ENCODE measurements at places on chromosomes 1 and 21.
A peak's percentile ranks its signal among the peaks of the same experiment; 100 is the strongest.

- peak; percentile 26 for DNase-seq
Measured at GRCh38 chr21:36916718-36917117, 49.8 kb downstream of the HLCS start.

DNA sequence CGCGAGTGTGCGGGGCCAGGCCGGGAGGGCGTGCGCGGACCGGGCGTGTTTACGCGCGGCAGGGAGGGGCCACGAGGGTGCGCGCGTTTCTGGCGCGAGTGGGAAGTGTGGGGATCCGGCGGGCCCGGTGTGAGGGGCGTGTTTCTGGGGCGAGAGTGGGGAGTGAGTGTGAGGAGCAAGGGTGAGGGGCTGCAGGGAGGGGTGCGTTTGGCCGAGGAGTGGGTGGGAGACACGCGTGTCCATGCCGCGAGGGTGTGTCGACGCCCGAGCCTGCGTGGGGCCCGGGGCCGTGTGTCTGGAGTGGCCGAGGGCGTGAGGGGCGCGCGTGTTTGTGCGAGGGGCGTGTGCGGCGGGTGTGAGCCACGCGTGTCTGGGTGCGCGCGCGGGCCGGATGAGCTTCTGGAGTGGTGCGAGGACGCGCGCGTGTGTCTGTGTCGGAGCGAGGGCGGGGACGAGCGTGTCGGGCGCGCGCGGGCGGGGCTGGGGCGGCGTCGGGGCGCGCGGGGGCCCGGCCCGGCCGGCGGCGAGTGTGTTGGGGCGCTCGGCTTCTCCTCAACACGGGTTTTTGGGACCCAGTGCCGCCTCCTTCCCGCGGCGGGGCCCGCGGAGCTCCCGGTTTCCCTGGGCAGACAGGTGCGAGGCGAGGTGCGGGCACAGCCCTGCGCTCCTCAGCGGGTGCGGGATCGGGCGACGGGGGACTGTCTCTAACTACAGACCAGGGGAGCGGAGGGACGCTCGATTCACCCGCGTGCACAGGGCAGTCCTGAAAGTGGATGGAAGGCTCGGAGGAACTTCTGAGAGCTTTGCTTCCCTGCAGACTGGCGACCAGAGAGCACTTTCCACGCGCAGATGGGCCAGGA is 65.8 kb upstream of the VAMP3 start:
- no peak for DNase-seq

- no peak for DNase-seq
Measured at GRCh38 chr1:20819818-20820217, 32.7 kb upstream of the HP1BP3 start.

DNA sequence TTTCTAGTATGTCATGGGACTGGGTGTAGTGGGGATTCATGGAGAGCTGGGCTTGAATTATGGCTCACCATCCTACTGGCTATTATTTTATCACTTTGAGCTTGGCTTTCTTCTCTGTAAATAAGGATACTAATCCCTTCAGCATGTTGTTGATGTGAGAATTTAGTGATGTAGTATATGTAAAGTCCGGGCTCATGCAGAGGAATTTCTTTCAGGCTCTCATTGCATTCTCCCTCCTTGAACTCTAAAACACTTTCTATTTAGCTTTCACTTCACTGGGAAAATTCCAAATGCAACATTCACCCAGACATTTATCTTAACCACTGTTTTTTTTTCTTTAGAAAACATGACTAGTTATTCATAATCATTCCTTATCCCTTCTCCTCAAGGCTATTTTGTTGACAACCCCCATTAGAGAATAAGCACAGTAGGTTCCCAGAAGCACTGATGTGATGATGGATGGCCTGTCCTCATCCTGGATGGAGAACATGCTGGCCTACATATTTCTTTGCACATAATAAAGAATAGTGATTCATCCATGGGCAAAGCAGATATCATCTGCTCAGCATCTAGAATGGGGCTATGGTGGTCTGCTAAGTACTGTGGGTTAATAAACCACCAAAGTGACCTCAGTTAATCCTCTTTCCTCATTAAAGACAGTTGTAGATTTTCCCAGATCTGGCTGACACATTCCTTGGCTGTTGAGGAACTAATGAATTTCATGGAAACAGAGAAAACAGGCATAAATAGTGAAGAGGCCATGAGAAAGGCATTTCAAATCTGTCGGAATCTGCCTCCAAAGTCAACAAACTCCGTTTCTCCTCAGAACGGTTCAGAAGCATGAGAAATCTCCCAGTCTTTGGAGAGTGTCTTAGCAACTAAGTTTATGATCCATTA is 68.0 kb upstream of the CYP2J2 start:
- DNase-seq: no peak

GRCh38 chr21:30813174-30813573 is at the start of gene KRTAP8-1:
Gene KRTAP8-1 (minus strand): TSS chr21:30813274. CDS start chr21:30813220, 54 bp downstream.
- no peak for DNase-seq

- DNase-seq: no peak
Measured at GRCh38 chr1:238088560-238089290, 198.0 kb upstream of the ZP4 start.

DNA sequence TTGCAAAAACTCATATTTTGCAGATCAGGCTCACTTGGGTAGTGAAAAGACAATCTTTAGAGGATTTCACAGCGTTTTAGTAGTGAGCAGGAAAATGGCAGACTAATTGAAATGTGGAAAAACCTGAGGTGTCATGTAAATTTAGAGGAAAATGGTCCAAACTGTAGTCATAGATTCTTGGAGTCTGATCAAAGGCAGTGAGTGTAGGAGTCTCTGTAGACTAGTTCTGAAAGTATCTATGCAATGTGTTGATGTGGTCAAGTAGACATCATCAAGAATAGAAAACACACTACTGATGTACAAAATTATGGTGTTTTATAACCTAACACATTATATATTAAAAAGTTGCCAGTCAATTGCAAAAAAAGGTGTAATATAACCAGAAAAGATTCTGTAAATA is 143.2 kb upstream of the C1orf105 start:
- no peak for DNase-seq

- DNase-seq: no peak
Measured at GRCh38 chr1:17170571-17170970, 34.4 kb upstream of the PADI1 start.

DNA sequence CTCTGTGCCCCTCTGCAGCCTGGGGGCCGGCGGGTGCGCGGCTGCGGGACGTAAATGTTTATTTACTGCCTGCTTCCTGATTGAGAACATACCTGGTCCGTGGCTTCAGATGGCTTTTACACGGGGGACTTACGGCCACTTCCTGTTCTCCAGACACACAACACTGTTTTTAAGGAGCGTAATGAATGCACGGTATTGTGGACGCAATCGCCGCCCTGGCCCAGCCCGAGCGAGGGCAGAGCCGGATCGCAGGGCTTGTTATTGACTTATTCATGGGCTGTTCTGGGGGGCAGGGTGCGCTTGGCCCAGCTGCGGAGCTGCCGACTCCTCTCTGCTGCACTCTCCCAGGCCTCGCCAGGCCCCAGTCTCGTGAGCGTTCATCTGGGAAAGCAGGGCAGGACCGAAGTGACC is 52.8 kb upstream of the ACTRT2 start:
- no peak for DNase-seq

- DNase-seq: peak; percentile 47
Measured at GRCh38 chr1:89286549-89287180, 14.0 kb upstream of the GBP5 start.

DNA sequence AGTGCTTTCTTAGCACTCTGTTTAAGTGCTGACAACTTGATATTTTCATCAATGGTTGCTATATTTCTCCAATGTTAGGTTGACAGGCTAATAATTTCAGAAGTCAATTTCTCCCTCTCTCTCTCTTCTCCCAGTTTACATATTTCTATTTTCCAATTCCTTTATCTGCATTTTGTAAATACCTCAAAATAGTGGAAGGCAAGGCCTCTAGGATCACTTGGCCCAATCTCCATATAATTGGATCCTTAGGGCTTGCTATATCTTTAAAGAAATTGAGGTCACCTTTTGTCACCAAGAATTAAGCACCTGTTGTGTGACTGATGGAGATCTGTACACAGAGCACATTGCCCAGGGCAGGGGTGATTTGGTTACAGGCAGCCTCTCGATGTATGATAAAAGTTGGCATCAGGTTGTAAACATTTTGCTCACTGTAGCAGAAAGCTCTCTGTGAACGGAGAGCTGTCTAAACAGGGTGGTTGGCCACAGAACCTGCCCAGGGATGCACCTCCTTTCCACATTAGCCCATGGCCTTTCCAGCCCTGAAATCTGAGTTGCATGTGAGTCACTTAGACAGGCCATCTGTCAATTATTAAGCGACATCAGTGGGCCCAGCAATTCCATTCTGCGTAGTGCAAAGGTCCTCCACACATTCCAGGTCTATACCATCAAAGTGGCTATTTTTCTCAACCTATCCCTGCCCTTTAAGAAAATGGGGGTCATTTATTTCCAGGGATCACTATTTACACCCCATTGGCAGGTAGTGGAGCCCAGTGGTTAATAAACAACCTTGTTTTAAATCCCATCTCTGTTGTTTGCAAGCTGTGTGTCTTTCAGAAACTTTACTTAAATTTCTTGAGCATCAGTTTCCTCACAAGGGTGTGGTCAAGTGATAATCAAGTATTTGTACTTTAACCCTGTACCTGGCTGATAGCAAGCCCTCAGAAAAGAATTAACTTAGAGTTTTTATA is 29.1 kb upstream of the IRF2BP2 start:
- no peak for DNase-seq

DNA sequence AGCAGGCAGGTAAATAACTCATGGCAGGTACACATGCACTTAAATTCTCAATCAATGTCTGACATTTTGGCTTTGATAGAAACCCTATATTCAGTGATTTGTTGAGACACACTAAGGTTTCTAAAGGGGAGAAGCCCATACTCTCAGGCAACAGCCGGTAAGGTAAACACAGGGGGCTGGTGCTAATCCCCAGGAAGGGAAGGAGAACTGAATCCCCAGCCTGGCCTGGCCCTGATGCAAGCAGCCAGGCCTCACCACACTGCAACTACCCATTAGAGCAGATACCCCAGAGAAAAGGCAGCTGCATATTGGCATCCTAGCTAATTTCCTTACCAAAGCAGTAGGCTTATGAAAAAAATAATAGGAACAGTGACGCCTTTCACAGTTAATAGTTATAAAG is 116.5 kb upstream of the LRRC7 start:
- DNase-seq: no peak

GRCh38 chr1:101914473-101915242 is 82.1 kb downstream of the OLFM3 start:
- DNase-seq: no peak

DNA sequence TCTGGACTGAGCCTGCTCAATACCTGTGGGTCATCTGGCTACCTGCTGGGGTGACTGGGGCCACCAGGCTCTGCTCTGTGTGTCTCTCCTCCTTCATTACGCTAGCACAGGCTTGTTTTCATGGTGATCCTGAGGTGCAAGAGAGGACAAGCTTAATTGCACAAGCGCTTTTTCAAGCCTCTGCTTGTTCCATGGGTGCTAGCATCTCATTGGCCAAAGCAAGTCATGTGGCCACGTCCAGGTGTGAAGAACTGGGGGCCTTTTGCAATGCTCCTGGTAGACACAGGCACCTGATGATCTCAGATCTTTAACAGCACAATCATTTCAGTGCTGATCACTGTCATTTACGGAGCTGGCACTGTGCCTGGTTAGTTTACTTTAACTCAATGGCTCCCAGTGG is 114.6 kb downstream of the KAZN start:
- DNase-seq: peak; percentile 33

DNA sequence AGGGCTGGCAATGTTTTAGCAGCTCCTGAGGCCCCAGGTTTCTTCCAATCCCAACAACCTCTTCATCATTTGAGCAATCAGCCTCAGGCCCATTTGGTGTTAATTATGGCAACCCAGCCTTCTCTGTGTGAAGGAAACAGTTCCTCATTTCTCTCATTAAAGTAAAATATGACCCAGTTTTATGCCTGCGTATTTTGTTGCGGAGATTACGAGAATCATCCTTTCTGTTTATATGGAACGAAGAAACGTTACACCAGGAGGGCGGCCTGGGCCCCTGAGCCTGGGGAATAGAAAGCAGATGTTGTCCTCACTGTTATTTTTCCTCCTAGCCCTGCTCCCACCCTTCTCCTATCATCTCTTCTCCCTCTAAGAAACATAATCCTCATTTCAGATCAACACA is 332.2 kb upstream of the USP24 start:
- DNase-seq: no peak

- no peak for DNase-seq
Measured at GRCh38 chr1:20112279-20113000, 6.9 kb downstream of the PLA2G2D start.

- no peak for DNase-seq
Measured at GRCh38 chr1:25782608-25783201, 17.3 kb upstream of the SELENON start.

- no peak for DNase-seq
Measured at GRCh38 chr1:233668146-233668724, 54.3 kb downstream of the KCNK1 start.

GRCh38 chr1:218548764-218549163 is 203.6 kb downstream of the TGFB2 start:
- DNase-seq: no peak

DNA sequence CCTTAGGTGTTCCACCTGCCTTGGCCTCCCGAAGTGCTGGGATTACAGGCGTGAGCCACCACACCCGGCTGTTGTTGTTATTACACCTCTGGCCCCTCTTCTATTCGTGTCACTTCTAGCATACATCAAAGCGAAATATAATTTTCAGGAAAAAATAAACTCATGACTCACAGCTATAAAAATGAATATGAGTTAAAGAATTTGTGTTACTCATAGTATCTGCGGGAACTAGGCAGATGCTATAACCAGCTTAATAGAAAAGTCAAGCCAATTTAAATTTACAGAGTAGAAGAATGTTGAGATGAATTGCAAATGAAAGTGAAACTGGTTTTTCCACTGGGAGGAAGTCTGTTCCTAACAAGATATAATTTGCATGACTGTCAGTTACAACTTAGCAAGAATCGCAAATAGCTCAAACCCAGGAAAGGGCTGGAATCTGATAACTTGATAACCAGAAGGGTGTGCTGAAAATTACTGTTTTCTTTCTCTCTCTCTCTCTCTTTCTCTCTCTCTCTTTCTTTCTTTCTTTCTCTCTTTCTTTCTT is 11.2 kb downstream of the OR2W3 start:
- no peak for DNase-seq

DNA sequence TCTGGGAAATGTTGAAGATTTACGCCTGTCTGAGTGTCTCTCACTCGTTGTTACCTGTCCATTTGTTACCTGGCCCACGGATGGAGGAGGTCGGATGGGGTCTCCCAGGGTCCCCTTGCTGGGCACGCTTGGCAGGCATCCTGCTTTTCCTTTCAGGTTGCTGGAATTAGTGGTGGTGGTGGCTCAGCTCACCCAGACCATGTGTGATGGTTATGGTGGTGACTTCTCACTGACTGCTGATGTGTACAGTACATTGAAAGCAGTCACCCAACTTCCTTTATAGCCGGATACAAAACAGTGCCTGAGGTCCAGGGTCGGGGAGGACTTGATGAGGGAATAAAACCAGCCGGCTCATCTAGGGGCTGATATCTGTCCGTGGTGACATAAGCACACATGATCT is 19.5 kb downstream of the MAPKAPK2 start:
- no peak for DNase-seq

- DNase-seq: no peak
Measured at GRCh38 chr1:169858467-169858866, 35.2 kb downstream of the SCYL3 start.

GRCh38 chr1:97174039-97174704 is 452.6 kb downstream of the PTBP2 start:
- DNase-seq: no peak
